ENCODE measurements at places on chromosomes 13 and 19.

- no peak for ATAC-seq
These were observed 43.2 kb upstream of the RANBP3 start for GRCh38 chr19:6020972-6021805.

GRCh38 chr19:18865973-18866799 lies 29.8 kb downstream of the CERS1 start:
- ATAC-seq: peak; percentile 73

DNA sequence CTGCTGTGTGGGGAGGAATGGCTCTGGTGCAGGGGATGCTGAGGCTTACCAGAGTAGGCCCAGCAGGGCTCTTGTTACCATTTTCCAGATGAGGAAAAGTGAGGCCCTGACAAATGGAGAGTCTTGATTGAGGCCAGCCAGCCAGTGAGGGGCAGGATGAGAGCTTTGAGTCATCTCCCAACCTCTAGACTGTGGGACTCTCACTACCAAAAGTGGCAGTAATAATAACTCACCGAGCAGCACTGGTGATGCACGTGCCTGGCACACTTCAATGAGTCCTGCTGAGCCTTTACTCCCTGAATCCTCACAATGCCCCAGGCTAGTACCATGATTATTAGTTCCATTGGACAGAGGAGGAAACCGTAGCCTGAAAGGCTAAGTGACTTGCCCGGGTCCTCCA lies 7.8 kb downstream of the CIC start:
- ATAC-seq: no peak

DNA sequence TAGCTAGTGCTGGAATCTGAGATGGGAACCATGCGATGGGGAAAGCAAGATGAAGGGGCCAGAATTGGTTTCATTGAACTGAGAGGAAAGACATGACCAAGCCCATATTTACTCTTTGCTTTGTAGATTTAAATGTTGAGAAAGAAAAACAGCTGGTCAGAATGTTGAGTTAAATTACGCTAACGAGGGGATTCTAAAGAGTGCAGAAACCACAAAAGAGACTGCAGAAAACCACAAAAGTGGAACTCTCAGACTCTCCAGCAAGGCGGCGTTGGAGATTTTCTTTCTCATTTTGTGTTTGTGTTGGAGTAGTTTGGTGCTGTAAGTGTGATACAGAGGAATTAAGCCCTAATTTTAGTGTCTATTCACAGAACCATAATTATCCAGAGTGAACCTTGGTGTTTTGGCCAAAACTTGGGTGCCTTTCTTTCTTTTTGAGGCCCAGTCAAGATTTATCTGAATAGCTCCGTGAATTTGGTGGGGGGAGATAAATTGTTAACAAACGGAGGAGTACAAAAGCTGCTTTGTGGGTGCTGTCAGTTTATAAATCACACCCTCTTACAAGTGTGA lies 26.3 kb downstream of the SAE1 start:
- no peak for ATAC-seq

- peak; percentile 32 for ATAC-seq
These were observed 140.4 kb downstream of the TEX29 start for GRCh38 chr13:111460548-111461444.

GRCh38 chr19:39324242-39324842 lies 3.7 kb upstream of the LRFN1 start:
- ATAC-seq: no peak

DNA sequence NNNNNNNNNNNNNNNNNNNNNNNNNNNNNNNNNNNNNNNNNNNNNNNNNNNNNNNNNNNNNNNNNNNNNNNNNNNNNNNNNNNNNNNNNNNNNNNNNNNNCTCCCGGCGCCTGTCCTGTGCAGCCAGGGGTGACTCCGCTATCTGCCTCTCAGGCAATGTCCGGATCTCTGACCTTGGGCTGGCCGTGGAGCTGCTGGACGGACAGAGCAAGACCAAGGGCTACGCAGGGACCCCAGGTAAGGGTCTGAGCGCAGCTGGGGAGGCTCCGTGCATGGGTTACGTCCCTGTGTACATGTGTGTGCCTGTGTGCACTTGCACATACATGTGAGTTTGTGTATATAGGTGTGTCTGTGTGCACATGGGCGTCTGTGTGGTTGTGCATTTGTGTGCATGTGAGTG lies 36.1 kb upstream of the TMEM255B start:
- ATAC-seq: no peak

GRCh38 chr19:46254776-46255175 lies 25.2 kb downstream of the IGFL1 start:
- ATAC-seq: peak; percentile 57

DNA sequence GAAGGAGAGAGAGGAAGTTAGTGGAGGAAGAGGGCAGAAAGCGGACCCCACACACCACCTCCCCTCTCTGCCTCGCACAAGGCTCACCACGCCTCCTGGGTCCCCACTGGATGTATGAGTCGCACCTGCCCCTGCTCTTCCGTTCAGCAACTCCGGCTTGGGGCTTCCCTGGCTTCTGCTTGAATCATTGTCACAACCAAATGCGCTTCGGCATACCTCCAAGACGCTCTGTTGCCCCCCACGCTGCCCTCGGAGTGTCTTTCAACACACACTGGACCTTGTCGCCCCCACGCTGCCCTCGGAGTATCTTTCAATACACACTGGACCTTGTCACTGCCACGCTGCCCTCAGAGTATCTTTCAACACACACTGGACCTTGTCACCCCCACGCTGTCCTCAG lies 247.2 kb downstream of the TEX29 start:
- ATAC-seq: no peak

- no peak for ATAC-seq
These were observed 19.9 kb downstream of the GAS6 start for GRCh38 chr13:113843864-113844556.

DNA sequence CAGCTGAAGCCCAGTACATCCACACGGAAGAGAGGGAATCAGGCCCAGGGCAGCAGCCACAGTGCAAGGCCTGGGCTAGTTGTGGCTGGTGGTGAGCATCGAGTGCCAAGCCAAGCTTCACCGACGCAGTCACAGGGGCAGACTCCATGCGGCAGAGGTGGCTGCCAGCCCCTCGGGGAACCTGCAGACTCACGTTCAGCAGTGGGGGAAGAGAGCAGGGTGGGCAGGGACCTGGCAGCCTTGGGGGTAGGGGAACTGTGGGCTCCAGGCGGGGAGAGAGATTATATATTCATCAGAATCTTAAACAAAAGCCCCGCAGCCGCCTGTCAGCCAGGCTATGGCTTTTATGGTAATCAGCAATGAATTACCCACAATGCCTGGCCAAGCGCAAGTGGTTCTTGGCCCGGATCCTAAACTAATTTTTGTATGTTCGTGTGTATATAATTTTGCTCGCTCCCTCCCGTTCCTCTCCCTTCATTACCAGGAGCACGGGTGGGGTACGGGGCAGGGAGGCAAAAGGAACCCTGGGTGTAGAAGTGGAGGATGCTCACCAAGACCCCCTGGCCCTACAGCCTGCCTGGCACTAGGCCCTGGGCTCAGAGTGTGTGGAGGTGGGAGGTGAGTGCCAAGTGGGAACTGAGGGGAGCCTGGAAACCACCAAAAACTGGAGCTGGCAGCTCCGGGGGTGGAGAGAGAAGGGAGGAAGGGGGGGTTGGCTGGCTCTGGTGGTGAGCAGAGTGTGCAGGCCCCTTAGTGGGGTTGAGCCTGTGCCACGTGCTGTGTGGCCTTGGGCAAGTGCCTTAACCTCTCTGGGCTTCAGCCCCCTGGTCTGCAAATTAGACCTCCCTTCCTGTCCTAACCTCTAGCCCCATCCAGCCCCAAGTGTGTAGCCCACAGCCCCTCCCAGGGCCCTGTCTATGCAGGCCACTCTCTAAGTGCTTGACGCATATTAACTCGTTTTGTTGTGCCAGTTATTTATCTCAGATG lies 31.9 kb downstream of the PTPRS start:
- peak; percentile 87 for ATAC-seq

- no peak for ATAC-seq
These were observed 1.2 kb downstream of the MAP1S start for GRCh38 chr19:17720440-17720839.

GRCh38 chr19:30167206-30167868 lies 204.8 kb upstream of the ZNF536 start:
- no peak for ATAC-seq

DNA sequence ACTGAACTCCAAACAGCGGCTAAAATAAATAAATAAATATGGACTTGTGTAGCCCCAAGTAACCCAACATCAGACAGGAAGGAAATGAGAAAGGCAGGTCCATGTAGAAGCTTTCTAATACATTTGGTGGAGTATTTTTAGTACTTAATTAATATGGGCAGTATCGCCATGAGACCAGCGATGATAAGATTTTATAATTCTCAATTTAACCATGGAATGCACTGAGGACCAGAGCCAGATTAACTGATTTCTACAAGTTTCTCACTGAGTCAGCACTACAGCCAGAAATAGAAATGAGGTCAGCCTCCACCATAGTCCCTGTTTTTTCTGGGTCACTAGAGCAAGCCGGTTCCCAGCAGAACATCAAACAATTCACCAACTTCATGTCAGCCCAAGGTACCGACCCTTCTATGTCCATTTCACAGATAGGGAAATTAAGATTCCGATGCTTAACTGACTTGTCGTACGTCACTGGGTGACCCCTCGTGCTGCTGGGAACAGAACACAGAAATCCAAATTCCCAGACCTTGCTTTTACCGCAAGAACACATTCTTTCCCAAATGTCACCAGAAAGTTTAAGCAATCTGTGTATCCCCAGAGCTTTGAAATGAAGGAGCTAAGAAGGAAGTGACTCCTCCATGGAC lies 90.4 kb downstream of the COL4A1 start:
- no peak for ATAC-seq

DNA sequence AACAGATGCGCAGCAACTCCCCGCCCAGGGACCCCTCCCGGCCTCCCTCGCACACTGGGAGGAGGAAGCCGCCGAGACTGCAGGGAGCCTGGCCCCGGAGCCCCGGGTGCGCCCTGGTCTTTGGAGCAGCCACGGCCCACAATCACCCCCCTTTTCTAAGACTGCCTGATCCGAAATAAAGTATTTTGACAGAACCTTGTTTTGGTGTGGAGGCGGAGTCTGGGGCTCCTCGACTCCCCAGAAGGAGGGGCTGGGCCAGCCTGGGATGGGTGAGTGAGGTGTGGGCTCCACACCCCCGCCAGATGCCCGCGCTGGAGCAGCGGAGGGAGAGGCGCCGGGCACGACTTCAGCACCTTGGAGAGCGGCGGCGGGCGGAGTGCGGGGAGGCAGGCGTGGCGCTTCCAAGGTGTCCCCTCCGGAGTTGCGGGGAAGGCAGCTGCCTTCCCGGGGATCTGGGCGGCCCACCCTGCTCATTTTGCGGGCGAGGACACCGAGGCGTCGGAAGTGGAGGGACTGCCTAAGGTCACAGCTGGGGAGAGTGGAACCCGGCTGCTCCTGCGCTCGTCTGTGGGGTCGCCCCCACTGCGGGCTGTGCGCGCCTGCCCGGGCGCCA lies 9.4 kb downstream of the SIRT6 start:
- peak; percentile 69 for ATAC-seq

- ATAC-seq: peak; percentile 74
These were observed 4.9 kb upstream of the PALM start for GRCh38 chr19:703651-704446.
